Stomach (tissue), 19 donors: ENCODE measurements at places on chromosomes 3 and 15. TPM values are rescaled to one million over a fixed set of nuclear protein-coding genes. Genes with fewer than 3 reads are reported as not detected.

Gene PRTG
- total RNA-seq, result 0.72 TPM

Gene LZTFL1
- 25.4 TPM for total RNA-seq

- H3K27ac ChIP-seq, result peak overlapping the region; percentile 28
- H3K4me1 ChIP-seq, result peaks cover 12% of the 10 kb centered on the region
- H3K36me3 ChIP-seq, result no peaks in the 10 kb centered on the region
- H3K27me3 ChIP-seq, result no peaks in the 10 kb centered on the region
- H3K4me3 ChIP-seq, result peak overlapping the region; percentile 10
Observed at GRCh38 chr15:81182031-81182755, 14.5 kb upstream of the IL16 start.

DNA sequence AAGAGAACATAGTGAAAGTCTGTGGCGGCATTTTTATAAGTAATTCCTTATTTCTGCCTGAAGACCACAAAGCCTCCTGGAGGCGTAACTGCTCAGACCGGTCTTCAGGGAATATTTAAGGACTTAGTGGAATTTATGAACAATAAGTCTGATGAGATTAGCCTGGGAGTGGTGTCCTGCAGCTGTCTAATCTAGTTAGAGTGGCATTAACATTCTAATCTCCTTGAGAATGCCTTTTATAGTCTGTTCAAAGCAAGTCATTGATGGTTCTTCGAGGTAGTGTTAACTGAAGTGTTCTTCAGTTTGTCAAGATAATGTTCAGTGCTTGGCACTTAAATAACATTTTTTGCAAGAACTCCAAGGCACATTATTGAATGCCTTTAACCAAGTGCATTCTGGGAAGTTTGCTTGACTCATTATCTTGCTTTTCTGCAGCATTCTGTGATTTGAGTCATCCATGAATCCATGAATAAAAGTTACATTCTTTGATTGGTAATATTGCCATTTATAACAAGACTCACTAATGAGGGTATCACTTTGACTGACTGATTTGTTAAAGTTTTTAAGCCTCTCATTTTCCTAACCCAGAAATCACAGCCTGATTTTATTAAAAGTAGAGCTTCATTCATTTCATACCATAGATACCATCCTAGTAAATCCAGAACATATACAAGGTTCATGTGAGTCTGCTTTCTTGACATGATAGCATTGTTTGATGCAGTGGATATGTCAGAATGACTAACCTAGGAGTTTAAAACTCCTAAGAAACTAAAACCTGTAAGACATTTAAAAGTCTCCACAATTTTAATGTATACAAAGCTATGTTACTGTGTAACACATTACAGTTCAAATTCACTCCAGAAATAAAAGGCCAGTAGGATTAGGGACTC lies 12.5 kb downstream of the RBM5 start:
- H3K4me3 ChIP-seq, result no peak overlapping the region
- peaks cover 100% of the 10 kb centered on the region for H3K36me3 ChIP-seq
- DNase-seq, result no peak
- H3K27ac ChIP-seq, result no peak overlapping the region
- no peaks in the 10 kb centered on the region for H3K4me1 ChIP-seq

DNA sequence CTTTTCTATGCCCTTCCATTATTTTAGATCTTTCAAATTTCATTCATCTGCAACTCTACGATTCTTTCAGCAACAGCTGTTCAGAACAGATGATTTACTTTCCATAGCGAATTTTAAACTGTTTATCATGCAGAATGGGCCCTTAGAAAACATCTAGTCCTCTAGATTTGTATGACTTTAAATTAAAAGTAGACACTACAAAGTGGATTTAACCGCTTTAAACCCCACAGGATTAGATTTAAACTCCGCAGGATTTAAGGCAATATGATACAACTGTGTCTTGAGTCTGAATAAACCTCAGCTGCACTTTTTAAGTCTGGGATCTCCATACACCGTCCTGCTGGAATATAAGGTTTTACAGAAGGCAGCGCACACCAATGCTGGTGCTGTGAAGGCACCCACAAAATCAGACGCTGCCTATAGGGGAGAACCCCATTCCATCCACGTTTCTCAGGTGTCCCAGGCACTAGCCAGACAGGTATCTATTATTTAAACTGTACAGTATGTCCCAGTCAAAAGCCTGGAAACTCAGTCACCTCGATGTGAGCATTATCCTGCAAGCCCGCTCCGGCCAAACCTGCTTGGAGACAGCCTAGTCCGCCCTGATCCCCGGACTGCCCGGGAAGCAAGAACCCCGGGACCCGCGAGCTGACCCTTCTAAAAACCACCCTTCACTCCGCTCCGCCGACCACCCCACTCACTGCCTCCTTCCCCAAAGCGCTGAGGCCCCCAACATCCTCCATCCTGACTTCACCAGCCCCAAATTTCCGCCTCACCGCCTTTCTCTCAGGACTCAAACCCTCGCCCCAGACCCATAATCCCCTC lies 768 bp downstream of the ANO10 start:
- peaks cover 15% of the 10 kb centered on the region for H3K4me1 ChIP-seq
- H3K27ac ChIP-seq, result peak overlapping the region; percentile 90
- no peak for DNase-seq
- no peaks in the 10 kb centered on the region for H3K36me3 ChIP-seq
- no peaks in the 10 kb centered on the region for H3K27me3 ChIP-seq
- H3K4me3 ChIP-seq, result peak overlapping the region; percentile 86

Gene MELTF
- 0.72 TPM for total RNA-seq

DNA sequence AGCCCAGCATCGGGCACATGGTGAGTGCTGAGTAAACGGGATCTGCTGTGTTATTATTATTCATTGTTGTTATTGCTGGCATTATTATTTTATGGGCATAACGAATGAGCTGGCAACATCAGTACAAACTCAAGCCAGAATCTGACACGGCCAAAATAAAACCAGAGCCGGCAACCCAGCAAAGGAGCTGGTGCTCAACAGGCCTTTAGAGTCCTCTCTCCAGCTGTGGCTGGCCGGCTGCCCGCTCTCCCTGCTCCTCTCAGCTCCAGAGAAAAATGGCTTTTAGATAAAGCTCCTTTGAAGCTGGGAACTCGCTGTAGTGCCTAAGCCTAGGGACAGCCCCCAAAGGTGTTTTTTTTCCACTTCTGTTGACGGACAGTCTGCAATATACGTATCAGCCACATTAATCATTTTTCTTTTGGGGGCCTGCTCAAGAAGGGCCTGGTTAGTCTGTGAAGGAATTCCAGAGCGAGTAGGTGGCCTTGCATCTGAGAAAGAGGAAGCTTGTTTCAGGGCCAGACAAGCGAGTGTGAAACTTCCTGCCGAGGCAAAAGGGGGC lies 193.9 kb upstream of the UBE2E1 start:
- H3K27ac ChIP-seq, result peak overlapping the region; percentile 51
- no peaks in the 10 kb centered on the region for H3K4me1 ChIP-seq
- H3K4me3 ChIP-seq, result peak overlapping the region; percentile 27
- H3K36me3 ChIP-seq, result no peaks in the 10 kb centered on the region
- H3K27me3 ChIP-seq, result no peaks in the 10 kb centered on the region
- DNase-seq, result peak; percentile 53

- DNase-seq, result peak; percentile 77
- peaks cover 25% of the 10 kb centered on the region for H3K4me1 ChIP-seq
- peak overlapping the region; percentile 79 for H3K27ac ChIP-seq
- H3K27me3 ChIP-seq, result no peaks in the 10 kb centered on the region
Observed at GRCh38 chr15:70741107-70741531, 22.2 kb downstream of the UACA start.

- H3K4me3 ChIP-seq, result no peak overlapping the region
- no peak overlapping the region for H3K27ac ChIP-seq
- H3K27me3 ChIP-seq, result no peaks in the 10 kb centered on the region
- no peak for DNase-seq
- no peaks in the 10 kb centered on the region for H3K4me1 ChIP-seq
Observed at GRCh38 chr3:74787011-74787410, 172.6 kb upstream of the CNTN3 start.

GRCh38 chr3:105233010-105233409 lies 133.7 kb upstream of the ALCAM start:
- H3K4me3 ChIP-seq, result no peak overlapping the region
- no peak overlapping the region for H3K27ac ChIP-seq
- H3K27me3 ChIP-seq, result no peaks in the 10 kb centered on the region
- no peaks in the 10 kb centered on the region for H3K36me3 ChIP-seq
- H3K4me1 ChIP-seq, result no peaks in the 10 kb centered on the region
- DNase-seq, result no peak

DNA sequence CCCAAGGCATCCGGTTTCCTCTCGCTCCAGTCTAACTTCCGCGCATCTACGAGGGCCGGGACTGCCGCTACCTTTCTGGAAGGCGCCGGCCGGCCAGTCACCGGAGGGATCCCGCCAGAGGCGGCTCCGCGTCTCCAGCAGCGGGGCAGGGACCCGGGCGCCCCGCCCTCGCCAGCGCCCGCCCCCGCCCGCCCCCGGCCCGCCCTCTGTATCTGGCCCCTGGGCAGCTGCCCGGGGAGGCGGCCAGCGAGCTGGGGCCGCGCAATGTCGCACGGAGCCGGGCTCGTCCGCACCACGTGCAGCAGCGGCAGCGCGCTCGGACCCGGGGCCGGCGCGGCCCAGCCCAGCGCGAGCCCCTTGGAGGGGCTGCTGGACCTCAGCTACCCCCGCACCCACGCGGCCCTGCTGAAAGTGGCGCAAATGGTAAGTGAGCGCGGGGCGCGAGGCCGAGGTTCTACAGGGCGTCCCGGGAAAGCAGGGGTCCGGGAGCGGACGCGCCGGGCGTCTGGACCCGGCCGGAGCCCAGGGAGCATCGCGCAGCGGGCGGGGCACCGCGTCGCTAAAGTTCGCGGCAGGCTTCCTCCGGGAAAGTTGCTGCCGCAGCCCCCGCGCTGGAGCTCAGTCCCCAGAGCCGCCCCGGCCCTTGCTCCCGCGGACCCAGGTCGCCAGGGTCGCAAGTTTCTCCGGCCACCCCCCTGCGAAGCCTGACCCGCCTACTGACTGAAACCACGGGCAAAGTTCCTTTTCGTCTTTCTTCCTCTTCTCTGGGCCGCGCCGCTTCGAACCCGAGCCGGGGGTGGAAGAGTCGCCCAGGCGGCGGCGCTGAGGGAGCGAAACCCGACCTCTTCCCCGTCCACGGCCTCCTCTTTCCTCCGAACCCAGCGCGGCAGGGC lies at the start of gene CMTM7:
CMTM7 (plus strand) TSS at position 211 of the 893 bp plus-strand sequence; CDS start at position 265, 54 bp downstream.
- H3K4me1 ChIP-seq, result no peaks in the 10 kb centered on the region
- peak within 1 kb of the TSS; percentile 83 for H3K27ac ChIP-seq
- H3K27me3 ChIP-seq, result no peaks in the 10 kb centered on the region
- DNase-seq, result peak; percentile 79
- no peaks in the 10 kb centered on the region for H3K36me3 ChIP-seq
- peak within 1 kb of the TSS; percentile 67 for H3K4me3 ChIP-seq
